ENCODE measurements at places on chromosomes 2 and 18.

- DNase-seq = no peak
Observed at GRCh38 chr2:134148843-134149472, 104.9 kb upstream of the MGAT5 start.

- no peak for DNase-seq
Observed at GRCh38 chr2:147679955-147680531, 164.8 kb upstream of the ACVR2A start.

DNA sequence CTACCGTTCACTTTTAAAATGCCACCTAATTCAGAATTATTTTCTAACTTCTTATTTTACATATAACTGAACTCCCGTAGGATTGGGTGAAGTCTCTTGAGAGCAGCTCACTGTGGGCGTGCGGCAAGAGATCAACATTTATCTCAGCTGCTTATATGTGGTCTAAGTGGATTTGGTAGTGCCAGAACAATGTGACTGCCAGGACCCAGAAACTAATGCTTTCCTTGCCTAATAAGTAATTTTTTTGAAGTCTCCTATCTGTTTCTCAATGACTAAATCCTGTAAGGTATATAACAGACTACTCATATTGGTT, 11.2 kb upstream of the NFE2L2 start:
- peak; percentile 93 for DNase-seq

DNA sequence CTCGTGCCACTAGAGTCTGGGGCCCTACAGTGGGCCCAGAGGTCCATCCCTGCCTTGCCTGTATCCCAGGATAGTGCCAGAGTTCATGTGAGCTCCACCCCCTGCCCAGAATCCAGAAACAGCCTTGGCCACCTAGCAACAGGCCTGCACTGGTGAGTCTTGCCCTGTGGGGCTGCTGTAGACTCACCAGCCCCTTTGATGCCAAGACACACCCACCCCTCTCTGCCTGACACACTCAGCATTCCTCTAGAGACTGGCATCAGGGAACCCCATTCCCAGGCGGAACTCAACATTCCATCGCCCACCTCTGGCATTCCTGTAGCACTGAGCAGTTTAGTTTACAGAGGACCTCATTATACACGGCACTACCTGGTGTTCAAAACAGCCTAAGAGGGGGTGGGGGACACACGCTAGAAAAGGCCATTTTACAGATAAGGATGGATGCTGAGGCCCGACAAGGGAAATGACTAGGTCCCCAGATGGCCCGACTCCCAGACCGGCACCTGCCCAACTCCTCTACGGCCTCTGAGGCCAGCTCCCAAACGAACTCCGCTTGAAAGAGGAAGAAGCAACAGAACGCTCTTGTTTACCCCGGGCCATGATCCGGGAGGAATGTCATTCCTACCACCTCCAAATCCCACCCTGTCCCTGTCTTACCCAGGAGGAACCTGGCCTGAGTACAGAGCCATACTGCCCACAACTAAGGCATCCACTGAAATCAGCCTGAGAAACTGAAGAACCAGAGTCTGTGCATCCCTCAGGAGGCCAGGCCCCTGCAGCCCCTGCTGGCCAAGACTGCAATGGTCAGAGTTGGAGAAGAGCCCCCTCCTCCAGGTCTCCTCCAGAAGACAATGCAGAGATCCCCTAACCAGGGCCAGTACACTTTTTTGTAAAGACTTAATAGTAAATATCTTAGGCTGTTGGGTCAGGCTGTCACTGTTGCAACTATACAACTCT, 180.2 kb downstream of the TNS1 start:
- peak; percentile 54 for DNase-seq

DNA sequence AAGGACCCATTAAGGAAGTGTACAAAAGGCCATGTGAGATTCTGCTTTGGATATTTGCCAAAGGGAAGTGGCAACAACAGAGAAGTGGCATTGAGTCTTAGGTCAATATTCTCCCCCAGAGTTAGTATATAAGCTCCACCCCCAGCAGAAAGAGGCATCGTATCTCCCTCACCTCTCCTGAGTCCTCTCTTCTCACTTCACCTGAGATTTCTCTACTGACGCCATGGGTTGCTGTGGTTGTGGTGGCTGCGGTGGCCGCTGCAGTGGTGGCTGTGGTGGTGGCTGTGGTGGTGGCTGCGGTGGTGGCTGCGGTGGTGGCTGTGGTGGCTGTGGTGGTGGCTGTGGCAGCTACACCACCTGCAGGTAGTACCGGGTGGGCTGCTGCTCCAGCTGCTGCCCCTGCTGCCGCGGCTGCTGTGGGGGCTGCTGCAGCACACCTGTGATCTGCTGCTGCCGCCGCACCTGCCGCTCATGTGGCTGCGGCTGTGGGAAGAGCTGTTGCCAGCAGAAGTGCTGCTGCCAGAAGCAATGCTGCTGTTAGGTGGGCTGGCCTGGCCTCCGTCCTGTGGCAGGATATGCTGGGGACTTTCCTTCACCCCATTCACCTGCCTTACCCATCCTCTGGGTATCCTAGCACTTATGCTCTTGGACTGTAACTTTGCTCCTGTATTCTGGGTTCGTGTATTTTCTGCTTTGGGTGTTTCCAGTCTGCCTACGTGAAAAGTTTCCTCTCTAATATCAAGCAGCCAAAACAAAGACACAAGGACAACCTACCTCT, 5.9 kb downstream of the SCYGR3 start:
- no peak for DNase-seq

DNA sequence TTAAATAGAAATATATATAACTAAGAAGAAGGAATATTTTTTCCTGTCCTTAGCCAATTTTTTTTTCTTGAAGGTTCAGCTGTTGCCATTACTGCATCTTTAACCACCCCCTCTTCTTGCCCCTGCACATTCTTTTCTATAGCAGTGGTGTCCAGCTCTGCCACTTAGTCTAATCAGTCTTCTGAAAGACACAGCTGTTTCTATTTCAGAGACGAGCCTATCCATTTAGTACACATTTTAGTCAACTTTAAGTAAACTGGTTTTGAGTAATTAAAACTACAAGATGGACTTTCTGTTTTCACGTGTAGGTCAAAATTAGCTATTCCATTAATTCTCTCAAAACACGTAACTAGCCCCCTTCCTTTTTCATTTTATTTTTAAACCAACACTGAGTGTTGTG, 21.0 kb downstream of the SPOPL start:
- DNase-seq = no peak

GRCh38 chr2:58535182-58535581, 294.1 kb upstream of the FANCL start:
- no peak for DNase-seq

DNA sequence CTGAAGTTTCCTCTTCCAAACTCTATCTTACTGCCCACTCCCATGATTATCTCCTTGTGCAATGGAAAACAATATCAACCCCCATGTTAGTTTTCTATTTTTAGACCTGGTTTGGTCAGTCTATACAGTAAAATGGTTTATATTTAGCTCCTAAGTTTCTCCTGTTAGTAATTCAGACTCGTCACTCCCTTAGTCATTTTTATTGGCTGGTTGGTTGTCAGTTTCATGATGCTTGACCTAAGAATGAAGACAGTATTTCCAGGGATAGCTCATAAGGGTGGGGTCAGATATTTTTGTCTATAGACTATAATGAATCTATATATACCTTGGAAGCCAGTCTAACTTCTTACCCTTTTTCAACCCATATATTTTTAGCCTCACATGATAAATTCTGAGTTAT, 61.4 kb upstream of the NEUROD1 start:
- peak; percentile 43 for DNase-seq

DNA sequence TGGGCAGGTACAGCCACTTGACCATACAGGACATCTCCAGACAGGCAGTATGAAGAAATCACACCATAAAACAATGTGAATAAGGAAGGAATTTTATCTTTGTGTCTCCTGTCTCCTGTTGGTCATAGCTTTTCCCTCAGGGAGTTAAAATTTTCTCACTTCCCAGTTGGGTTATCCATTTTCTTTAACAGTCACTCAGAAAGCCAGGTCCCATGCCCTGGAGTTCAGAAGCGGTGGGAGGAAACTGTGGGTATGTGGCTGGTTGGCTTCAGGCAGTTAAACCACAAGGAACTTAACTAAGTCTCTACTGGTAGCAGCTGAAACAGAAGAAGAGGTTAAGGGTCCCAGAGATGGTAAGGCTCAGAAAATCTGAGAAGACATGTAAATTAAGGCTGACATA, 6.5 kb upstream of the SMAD2 start:
- DNase-seq = no peak

GRCh38 chr2:16727256-16727655, 61.6 kb upstream of the CYRIA start:
- DNase-seq = peak; percentile 0

GRCh38 chr2:176084611-176085119, 903 bp upstream of the EVX2 start:
- DNase-seq = no peak

GRCh38 chr2:99680946-99681345, 191.1 kb upstream of the REV1 start:
- peak; percentile 39 for DNase-seq

GRCh38 chr18:39667905-39668304, 2102.3 kb upstream of the CELF4 start:
- DNase-seq = no peak

DNA sequence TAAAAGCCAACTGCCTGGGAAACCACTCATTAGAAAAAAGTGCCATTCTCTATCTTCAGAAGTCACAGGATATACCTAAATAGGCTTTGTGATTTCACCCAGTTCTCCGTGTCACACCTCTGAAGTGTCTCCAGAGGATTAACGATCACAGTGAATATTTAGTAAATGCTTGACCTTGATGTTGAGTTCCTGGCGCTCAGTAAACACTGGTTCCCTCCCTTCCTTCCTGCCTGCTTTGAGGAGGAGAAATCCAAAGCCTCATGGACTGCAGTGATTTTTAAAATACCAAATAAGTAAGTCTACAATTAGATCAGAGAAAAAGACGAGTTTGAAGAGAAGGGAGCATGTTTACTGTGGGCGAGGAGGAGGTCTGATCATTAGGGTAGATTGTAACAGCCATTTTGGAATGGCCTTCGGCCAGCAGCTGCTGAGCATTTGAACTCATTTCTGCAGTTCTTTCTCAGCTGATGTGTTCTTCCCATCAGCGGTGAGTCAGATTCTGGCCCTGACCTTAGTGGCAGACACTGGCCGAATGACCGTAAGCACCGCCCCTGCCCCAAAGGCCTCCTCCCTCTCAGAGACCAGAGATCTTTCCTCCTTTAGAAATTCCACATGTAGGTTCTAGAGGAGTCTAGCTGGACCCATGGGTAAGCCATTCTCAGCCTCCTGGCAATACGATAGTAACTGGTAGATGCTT, 62.1 kb upstream of the SLC16A14 start:
- DNase-seq = peak; percentile 96

All from fibroblast of the aortic adventitia (primary cell).